ENCODE measurements at places on chromosomes 2 and 18.

GRCh38 chr18:25518716-25519053 is 166.7 kb upstream of the ZNF521 start:
- no peak for DNase-seq

GRCh38 chr2:97764559-97765263 is 51.3 kb downstream of the ZAP70 start:
- DNase-seq, result no peak

GRCh38 chr18:30376515-30376914 is 666.0 kb downstream of the DSC3 start:
- DNase-seq, result no peak

DNA sequence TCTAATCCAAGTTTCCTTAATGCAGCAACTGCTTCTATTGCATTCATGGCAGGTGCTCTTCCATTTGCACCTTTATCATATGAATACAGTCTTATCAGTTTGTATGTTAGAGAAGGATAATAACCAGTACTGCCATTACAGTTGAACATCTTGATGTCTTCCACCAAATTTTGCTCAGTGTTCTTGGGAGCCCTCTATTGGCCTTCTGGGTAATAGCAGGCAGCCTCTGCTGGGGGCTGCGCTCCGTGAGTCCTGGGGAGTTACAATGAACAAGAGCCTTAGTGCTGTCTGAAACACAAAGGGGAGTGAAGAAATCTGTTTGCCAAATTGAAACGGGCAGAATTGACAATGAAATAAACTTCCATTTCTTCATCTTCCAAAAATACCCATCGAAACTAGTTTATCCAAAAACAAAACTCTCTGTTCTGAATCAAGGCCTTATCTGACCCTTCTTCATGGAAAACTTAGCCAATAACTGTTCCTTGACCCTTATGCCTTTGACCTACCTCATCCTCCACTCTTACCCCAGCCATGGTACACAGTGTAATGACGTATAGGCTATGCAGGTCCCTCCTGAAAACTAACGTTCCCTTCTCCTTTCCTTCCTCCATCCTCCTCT is 79.9 kb downstream of the ALK start:
- peak; percentile 29 for DNase-seq

DNA sequence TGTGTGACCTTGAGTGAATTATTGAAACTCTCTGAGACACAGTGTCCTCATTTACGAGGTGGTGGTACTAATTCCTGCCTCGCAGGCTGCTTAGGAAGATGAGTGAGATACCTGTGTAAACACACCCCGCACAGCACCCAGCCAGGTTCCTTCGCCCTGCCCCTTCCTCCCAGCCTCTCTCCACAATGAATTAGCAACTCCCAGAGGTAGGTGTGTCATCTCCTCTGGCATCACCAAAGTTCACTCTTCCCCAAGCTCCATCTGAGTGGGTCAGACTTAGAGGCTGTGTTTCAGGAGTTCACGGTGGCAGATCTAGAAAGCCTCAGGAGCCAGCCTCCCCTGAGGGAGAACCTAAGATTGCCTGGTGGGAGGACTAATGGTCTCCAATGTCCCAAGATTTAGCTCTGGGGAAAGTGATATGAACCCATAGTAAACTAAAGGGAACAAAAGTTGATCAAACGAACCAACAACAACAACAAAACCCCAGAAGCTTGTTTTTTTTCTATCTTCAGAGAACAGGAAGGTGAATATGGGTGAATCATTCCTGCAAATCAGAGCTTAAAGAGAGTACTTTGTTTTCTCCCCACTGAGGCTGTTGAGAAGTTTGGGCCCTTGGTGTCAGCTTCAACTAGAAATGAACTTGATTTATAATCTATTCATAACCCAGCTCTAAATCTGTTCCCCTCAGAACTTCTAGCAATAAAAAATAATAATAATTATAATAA is 44.4 kb upstream of the NRP2 start:
- DNase-seq, result no peak

DNA sequence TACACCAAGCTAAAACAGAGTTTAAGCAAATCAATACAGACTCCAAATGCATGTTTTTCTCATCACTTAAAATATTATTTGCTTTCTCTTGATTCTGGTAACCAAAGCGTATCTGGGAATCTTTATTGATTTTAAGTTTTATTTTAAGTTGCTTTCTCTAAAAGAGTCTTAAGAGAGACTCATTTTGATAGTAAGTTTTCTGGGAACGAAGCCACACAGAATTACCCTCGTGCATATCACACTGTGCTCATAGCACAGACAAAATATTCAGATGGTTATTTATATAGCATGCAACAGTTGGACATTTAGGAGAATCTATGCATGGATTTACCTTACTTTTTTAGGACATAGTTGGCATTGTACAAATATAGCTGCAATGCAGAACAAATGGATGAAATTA is 597.5 kb upstream of the NRXN1 start:
- DNase-seq, result no peak

- DNase-seq, result no peak
Observed at GRCh38 chr2:197993363-197993762, 189.0 kb downstream of the PLCL1 start.

GRCh38 chr2:205902041-205902899 is 183.7 kb downstream of the INO80D start:
- DNase-seq, result no peak

DNA sequence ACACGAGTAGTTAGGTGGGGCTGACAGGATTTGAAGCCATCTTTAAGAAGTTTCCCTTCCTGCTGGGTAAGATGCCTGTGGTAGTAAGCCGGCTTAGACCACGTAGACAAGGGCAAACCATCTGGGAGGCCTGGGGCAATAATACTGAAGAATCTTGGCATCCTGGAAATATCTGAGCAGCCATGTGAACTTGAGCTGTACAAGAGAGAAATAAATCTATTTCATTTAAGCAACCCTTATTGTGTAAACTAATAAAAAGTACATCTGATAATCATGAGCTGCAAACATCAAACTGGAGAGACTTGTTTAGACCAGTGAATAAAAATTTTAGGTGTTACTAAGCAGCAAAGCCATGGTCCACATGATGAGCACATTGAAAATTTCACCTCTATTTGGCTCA is 11.4 kb upstream of the CETN1 start:
- no peak for DNase-seq

- no peak for DNase-seq
Observed at GRCh38 chr2:74628538-74629105, 19.5 kb downstream of the M1AP start.

- no peak for DNase-seq
Observed at GRCh38 chr2:190812506-190813294, 67.9 kb upstream of the GLS start.

All from naive thymus-derived CD8-positive, alpha-beta T cell (primary cell).